Omental fat pad (tissue), 4 donors: ENCODE measurements at places on chromosomes 6 and 20.

DNA sequence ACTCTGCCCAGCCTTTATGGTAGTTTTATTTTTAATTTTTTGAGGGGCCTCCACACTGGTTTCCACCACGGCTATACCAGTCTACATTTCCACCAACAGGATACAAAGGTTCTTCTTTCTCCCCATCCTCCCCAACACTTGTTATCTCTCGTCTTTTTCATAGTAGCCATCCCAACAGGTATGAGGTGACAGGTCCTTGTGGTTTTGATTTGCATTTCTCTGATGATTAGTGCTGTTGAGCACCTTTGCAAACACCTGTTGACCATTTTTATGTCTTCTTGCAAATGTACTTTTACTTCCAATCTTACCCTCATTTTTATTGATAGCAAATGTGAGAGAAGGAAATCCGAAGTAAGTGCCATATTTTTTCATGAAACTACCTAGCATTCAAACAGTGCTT is 195.4 kb upstream of the PREP start:
- no peak for DNase-seq

- DNase-seq, result no peak
Observed at GRCh38 chr20:42740226-42740870, 449.4 kb downstream of the PTPRT start.

- DNase-seq, result no peak
Observed at GRCh38 chr6:70385901-70386300, 27.4 kb upstream of the FAM135A start.

- DNase-seq, result no peak
Observed at GRCh38 chr6:168714547-168715260, 273.7 kb downstream of the SMOC2 start.

- DNase-seq, result no peak
Observed at GRCh38 chr6:41022294-41022693, 16.7 kb downstream of the UNC5CL start.

- DNase-seq, result no peak
Observed at GRCh38 chr20:64063389-64064144, 569 bp downstream of the TCEA2 start.

DNA sequence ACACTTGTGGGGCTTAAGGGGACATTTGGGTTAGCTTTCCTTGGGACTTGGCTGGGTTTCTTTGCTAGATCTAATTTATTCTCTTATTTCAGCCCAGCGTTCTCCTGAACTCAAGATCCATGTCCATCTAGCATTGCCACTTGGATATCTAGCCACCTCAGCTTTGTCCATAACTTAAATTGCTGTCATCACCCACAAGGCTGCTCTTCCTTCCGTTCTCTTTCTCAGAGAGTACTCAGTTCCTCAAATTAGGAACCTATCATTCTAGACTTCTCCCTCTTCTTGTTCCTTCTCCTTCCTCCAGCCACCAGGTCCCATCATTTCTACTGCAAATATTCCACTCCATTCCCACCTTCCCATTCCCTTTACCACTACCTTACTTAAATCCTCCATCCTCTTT is 4.3 kb downstream of the SMIM26 start:
- no peak for DNase-seq

DNA sequence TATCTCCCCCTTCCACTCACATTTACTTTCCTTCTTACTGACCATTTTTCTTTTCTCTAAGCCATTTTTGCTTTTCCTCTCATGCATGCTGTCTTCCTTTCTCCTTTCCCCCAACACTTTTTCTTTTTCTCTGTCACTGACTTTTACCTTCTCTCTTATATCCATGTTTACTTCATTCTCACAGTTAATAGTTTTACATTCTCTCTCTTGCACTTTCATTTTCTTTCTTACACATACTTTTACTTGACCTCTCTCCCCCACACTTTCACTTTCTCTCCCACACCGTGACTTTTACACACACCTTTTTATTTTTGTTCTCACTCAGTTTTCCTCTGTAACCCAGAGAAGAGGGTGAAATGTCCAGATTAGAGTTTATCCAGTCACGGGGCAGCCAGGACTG is 636.3 kb downstream of the PTPRT start:
- no peak for DNase-seq

DNA sequence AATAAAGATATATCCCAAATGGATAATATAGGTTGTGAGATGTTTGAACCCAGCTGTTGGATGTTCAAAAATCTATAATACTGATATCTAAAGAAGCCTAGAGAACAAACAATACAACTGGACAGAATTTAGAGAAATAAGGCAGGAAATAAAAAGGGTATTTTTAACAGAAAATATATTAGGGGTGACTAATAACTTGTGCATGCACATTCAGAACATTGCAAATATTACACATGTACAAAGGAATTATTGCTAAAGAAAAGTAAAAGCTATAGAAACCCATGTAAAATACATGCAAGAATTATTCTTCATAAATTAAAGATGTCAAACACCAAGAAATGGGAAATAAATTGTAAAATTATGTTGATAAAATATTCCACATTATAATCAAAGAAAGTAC is 32.7 kb upstream of the HCRTR2 start:
- no peak for DNase-seq

DNA sequence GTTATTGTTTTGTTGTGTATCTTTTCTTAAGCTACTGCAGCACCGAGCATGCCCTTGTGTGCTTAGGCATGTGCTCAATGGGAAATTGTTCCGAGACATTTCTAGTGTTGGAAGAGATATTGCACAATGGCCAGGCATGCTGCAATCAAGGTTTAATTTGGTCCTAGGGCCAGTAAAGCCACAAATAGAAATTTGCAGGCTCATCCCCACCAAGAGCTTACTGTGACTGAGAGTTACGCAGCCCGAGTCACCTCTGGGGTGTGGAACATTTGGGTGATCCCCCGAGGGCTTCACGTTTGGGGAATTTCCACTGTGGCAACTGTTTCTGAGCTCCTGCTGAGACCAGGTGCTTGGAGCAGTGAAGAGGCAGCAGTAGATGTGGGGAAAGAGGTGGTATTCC is 65.8 kb downstream of the ADTRP start:
- no peak for DNase-seq

DNA sequence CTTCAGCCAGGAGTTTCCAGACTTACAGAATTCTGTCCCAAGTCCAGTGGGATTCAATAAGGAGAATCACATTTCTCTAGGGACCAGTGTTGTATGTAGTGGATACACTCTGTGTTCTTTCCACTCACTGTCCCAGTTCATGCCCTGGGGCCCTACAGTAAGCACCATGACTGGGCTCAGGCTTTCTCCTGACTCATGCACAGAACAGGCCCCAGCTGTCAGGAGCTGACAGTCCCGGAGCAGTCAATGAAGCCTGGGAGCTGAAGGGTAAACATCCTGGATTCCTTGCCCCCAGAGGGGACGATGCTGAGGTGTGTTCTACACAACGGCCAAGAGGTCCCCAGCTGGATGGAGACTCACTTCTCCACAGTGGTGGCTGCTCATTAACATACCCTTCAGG is 40.2 kb upstream of the LRFN2 start:
- no peak for DNase-seq

GRCh38 chr6:159790956-159791598 is 810 bp downstream of the MRPL18 start:
- no peak for DNase-seq
